ENCODE measurements at places on chromosomes 16 and 17. TPM values are rescaled to one million over a fixed set of nuclear protein-coding genes. Genes with fewer than 3 reads are reported as not detected.

EVPLL gene
- not detected for total RNA-seq

KRT27 gene
- not detected for total RNA-seq

CHTF18 gene
- total RNA-seq: 3.1 TPM

CNGB1 gene
- not detected for total RNA-seq

OR2C1 gene
- total RNA-seq: 0.22 TPM

ACSM5 gene
- 1.6 TPM for total RNA-seq

DNA sequence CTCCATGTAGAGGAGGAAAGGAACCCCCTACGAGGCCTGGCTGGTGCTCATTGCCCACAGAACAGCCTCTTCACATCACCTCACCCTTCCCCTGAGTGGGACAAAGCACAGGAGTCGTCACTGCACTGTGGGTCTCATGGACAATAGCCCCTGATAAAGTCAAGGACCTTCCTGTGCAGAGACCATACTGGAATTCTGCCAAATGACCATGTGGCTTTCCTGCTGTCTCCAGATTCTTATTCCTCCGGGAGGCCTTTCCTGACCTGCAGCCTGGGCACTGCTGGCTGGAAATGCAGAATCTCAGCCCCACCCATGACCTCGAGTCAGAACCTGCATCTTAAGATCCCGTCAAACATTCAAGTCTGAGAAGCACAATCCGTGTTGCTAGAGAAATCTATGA is 60.5 kb upstream of the ERN1 start:
- DNase-seq: no peak
- peak overlapping the region; percentile 57 for H3K27ac ChIP-seq
- H3K36me3 ChIP-seq: peaks cover 35% of the 10 kb centered on the region
- H3K27me3 ChIP-seq: no peaks in the 10 kb centered on the region
- H3K4me3 ChIP-seq: no peak overlapping the region

DNA sequence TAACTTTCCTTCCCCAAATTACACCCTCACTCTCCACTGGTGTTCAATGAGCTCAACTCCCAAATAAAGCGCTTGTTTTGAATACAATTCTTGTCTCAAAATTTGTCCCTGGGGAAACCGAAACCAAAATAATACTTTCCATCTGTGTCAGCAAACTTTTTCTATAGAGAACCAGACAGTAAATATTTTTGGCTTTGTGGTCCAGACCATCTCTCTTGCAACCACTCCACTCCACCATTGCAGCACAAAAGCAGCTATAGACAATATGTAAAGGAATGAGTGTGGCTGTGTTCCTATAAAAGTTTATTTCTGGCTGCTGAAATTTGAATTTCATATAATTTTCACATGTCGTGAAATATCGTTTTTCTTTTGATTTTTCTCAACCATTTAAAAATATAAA is 84.6 kb upstream of the ERCC4 start:
- no peaks in the 10 kb centered on the region for H3K36me3 ChIP-seq
- peaks cover 63% of the 10 kb centered on the region for H3K27me3 ChIP-seq
- H3K27ac ChIP-seq: no peak overlapping the region
- H3K4me3 ChIP-seq: no peak overlapping the region
- DNase-seq: no peak

GRCh38 chr16:65312071-65312470 is 190.2 kb upstream of the CDH11 start:
- H3K27ac ChIP-seq: no peak overlapping the region
- no peak overlapping the region for H3K4me3 ChIP-seq
- H3K27me3 ChIP-seq: no peaks in the 10 kb centered on the region
- peaks cover 33% of the 10 kb centered on the region for H3K4me1 ChIP-seq

DNA sequence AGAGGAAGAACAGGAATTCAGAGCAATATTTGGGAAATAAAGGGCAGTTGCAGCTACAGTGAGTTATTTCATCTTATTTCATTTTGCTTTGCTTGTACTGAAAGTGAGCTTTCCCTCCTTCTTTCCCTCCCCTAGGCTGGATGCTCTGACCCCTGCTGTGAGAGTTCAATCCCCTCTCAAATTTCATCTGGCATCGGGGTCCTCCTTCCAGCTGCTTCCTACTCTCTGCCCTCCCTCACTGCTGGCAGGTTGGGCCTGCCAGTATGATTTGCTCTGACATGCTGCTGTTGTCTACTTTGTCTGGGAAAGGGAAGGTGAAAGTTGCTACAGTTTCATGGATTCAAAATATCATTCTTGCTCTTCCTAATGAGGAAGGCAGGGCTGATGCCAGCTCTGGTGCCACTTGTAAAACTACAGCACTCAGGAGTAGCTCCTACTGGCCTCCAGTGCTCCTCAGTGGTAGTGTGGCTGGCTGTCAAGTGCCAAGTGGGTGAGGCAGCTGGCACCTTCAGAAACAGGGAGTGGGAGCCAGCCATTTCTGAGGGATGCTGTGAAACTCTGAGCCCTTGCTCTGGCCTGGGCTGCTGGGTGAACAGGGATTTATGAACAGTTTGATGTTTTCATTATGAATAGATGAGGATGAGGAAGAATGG is 408.6 kb downstream of the HAPSTR1 start:
- no peaks in the 10 kb centered on the region for H3K27me3 ChIP-seq
- peak; percentile 20 for DNase-seq
- H3K4me3 ChIP-seq: no peak overlapping the region
- H3K36me3 ChIP-seq: no peaks in the 10 kb centered on the region

DNA sequence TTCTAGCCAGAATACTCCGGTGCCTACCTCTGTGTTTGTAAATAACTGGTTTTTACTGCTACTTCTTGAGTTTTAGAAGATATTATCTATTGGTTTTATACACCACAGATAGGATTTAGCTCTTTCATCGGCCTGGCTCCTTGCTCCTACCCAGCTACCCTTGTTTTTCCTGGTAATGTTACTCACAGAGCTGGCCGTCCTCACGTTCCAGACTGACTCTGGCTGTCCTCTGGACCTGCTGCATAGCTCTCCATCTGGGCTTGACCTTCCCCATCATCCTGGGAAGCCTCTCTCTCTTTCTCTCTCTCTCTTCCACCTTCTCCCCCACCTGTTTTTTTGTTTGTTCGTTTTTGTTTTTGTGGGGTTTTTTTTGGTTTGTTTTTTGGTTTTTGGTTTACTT is 51.5 kb downstream of the MPRIP start:
- H3K4me1 ChIP-seq: peaks cover 99% of the 10 kb centered on the region
- H3K36me3 ChIP-seq: no peaks in the 10 kb centered on the region
- H3K27me3 ChIP-seq: no peaks in the 10 kb centered on the region

DNA sequence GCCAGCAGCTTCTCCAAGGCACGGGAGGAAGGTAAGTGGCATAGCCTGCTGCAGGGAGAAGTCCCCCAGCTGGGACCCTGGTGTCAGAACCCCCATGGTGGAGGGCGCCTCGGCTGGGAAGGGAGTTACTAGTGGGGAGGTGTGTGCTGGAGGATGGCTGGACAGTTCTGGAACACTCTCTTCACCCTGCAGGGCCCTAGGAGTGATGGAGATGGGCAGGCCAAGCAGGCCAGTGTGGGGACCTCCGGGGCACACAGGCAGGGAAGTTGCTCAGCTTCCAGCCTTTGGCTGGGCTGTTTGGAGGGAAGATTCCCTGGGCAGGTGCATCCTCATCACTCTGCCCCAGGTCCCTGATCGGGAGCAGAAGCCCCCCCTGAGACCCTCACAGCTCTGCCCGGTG is 696 bp downstream of the C17orf99 start:
- no peak overlapping the region for H3K4me3 ChIP-seq
- no peaks in the 10 kb centered on the region for H3K27me3 ChIP-seq
- peaks cover 35% of the 10 kb centered on the region for H3K4me1 ChIP-seq
- DNase-seq: no peak
- H3K36me3 ChIP-seq: no peaks in the 10 kb centered on the region

- no peak overlapping the region for H3K4me3 ChIP-seq
- H3K27ac ChIP-seq: peak overlapping the region; percentile 90
- H3K27me3 ChIP-seq: no peaks in the 10 kb centered on the region
Measured at GRCh38 chr17:39704821-39705551, 5.1 kb downstream of the ERBB2 start.

DNA sequence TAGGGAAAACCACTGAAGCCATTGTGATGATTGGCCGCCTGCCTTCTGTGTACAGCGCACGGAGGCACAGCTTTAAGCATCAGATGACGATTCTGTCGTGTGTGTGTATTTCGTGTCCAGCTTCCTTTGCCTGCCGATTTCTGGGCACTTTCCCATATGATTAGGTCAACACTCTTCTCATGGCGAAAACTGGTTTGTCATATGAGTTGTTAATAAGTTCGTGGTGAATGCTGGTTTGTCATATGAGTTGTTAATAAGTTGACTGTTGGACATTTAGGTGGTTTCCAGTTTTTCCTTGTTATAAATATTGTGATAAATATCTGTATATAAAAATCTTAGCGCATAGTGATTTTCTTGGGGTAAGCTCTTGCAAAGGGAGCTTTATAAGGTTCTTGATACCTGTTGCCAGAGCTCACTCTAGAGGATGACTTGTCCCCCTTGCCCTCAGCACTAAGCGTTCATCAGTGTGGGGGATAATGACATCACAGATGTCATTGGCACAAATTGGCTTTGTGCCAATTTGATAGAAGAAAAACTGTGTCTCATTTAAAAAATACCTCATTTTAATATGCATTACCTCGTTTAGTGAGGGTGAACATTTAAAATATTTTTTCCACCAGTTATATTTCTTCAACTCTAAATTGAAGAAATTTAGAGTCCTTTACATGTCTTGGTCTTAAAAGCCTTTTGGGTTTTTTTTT is 40.0 kb downstream of the PGS1 start:
- no peak for DNase-seq
- H3K36me3 ChIP-seq: peaks cover 23% of the 10 kb centered on the region
- peak overlapping the region; percentile 88 for H3K27ac ChIP-seq
- peaks cover 81% of the 10 kb centered on the region for H3K4me1 ChIP-seq
- H3K27me3 ChIP-seq: no peaks in the 10 kb centered on the region

DNA sequence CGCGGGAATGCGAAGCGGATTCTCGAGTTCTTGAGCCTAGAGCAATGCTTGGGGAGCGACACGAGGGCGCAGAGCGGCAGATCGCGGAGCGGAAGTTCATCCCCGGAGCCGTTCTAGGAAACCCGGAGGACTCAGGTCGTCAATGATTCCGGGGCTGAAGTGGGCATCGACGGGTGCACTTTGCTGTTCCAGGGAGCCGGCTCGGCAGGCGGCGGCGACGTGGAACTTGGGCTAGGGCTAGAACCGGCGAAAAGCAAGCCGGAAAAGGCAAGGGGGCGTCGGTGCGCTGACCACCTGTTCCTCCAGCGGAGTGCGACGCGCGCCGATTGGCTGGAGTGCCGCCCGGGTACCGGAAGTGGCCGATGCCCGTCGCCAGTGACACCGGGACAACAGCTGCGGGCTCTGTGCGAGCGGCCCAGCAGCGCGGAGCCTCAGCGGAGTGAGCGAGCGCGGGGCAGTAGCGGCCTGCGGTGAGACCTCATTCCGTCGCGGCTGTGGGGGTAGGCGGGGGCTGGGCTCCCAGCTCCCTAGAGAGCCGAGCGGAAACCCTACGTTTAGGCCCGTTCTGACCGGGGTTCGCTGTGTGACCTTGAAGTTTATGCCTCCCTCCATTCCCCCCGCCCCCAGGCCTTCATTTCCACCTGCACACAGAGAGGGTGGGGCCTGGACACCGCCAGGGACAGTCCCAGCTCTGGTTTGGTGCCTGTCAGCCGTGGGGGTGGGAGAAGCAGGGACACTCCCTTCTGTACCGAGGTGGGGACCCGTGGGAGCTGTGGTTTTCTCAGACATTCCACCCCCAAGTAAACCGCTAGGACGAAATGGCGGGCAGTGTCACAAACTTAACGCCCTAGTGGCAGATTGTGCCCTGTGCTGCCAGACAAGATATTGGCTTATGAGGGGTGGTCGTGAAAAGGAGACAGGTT is at the start of gene ZFP3:
ZFP3 (plus strand) TSS at position 362 of the 923 bp plus-strand sequence. CDS start 13,038 bp downstream, outside the sequence.
- peak within 1 kb of the TSS; percentile 99 for H3K4me3 ChIP-seq
- peaks cover 9% of the 10 kb centered on the region for H3K27me3 ChIP-seq
- DNase-seq: peak; percentile 87
- peaks cover 9% of the 10 kb centered on the region for H3K36me3 ChIP-seq

DNA sequence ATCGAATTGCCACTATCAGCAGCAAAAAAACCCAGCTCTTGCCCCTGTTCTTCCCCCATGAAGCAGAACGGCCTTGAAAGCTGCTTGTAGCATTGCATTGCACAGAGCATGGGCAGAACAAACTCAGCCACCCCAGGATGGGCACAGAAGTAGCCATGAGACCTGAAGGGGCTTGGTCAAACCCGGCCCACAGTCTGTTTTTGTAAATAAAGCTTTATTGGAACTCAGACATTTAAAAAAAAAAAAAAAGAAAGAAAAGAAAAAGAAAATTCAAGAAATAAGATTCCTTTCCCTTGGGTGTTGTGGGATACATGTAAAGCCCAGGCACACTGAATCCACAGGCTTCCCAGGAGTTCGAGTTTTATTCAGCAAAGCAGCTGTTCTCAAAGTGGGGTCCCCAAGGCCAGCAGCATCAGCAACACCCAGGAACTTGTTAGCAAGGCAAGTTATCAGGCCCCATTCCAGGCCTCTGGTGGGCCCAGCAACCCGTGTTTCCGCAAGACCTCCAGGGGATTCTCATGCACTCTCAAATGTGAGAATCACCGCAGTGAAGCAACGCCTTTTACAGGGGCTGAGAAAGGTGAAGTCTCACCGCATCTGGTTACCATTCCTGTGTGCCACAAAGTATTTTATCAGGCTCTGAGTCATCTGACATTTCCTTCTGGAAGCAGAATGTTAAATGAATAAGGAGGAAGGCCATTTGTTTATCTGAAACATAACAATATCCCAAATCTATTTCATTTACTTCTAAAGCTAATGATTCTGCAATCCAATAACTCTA is 108.2 kb downstream of the SLC39A11 start:
- no peak overlapping the region for H3K4me3 ChIP-seq
- no peak for DNase-seq
- H3K4me1 ChIP-seq: no peaks in the 10 kb centered on the region
- H3K27ac ChIP-seq: no peak overlapping the region

DNA sequence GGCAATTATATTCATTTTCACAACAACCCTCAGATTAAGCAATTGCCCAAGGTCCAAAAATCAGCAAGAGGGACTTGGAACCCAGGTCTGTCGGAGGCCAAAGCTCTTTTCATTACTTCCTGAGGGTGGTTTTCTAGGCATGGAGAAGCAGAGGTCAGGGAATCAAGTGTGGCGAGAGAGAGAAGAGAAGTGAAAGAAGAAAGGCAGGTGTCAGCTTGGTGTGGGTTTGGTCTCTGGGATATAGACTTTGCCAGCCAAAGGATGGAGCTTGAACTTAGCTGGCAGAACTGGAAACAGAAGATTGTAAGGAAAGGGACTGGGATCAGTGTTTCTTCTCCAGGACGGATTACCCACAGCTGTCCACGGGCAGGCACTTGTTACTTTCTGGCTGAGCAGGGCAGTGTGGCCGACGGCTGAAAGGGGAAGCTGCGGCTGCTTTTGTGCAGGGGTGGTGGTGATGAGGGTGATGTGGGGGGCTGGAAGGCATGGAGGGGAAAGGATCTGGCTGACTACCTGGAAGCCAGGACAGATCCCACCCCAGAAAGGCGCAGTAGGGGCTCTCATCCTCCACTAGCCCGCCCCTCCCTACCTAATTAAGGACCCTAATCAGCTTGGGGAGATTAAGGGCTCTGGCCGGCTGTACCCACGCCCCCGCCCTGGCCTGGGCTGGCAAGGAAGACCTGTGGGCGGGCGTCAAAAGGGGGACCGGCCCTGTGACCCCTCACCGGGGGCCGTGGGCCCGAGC is at the start of gene GUCY2D:
GUCY2D (plus strand) TSS at position 640 of the 745 bp plus-strand sequence. CDS start 433 bp downstream, outside the sequence.
- H3K27ac ChIP-seq: no peak within 1 kb of the TSS
- peak within 1 kb of the TSS; percentile 60 for H3K4me3 ChIP-seq
- no peak for DNase-seq
- H3K4me1 ChIP-seq: peaks cover 22% of the 10 kb centered on the region
- H3K36me3 ChIP-seq: no peaks in the 10 kb centered on the region

- H3K36me3 ChIP-seq: peaks cover 73% of the 10 kb centered on the region
- no peak for DNase-seq
- no peak overlapping the region for H3K4me3 ChIP-seq
- no peaks in the 10 kb centered on the region for H3K4me1 ChIP-seq
Measured at GRCh38 chr16:47592232-47592631, 131.1 kb downstream of the PHKB start.

- H3K36me3 ChIP-seq: peaks cover 44% of the 10 kb centered on the region
- H3K4me1 ChIP-seq: peaks cover 78% of the 10 kb centered on the region
- H3K4me3 ChIP-seq: peak overlapping the region; percentile 1
- peak overlapping the region; percentile 86 for H3K27ac ChIP-seq
Measured at GRCh38 chr17:38893113-38893512, 23.3 kb downstream of the LASP1 start.

All from left ventricle myocardium inferior (tissue), 1 donor.